Stimulated activated CD4-positive, alpha-beta T cell treated with anti-CD3 and anti-CD28 coated beads, Interleukin-15, amount 100 ng/mL, for 48 hours (primary cell): ENCODE measurements at places on chromosomes 4 and X.

DNA sequence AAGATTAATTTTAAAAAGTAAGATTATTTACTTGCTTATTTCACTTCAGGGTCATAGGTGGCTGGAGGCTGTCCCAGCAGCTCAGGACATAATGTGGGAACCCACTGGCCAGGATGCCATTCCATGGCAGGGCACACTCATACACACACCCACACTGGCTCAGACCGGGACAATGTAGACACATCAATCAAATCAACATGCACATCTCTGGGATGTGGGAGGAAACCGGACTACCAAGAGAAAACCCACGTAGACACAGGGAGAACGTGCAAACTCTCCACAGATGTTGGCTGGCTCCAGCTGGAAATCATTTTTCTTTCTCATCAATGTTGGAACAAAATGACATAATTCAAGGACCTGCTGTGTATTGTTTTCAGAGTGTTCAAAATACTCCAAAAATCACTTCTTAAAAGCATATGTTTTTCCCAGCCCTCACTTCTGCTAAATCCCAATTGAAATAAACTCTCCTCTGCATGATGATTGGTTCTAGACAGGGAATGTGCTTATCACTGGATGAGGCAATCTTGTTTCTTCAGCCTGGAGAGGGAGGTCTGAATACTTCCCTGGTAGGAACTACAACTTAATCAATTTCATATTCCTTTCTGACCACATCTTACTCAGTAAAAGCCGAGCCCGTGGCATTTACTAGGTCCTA lies 18.6 kb upstream of the CPE start:
- no peak for DNase-seq

- peak; percentile 13 for DNase-seq
Measured at GRCh38 chrX:135477576-135477975, 42.9 kb upstream of the INTS6L start.

DNA sequence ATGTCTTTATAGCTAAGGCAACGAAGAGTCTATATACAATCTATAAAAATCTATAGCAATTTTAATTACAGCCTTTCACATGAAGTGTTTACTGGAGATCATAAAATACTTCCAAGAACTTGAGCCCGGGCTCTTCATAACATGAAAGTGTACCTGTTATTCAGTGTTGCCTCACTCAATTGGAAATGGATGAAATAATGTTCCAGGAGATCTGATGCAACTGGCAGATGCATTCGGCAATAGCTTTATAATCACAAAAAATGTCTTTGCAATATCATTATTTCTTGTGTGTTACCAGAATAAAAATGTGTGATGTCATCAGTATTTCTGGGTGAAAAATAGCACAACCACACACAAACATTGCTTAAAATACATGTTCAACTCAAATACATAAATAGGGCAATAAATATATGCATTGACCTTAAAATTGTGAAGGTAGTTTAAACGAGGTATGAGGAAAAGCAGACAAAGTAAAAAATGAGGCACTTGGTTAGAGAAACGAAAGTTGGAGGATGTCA lies 1266.8 kb upstream of the PCDH7 start:
- DNase-seq, result no peak

GRCh38 chr4:137994853-137995252 lies 247.3 kb downstream of the SLC7A11 start:
- no peak for DNase-seq

DNA sequence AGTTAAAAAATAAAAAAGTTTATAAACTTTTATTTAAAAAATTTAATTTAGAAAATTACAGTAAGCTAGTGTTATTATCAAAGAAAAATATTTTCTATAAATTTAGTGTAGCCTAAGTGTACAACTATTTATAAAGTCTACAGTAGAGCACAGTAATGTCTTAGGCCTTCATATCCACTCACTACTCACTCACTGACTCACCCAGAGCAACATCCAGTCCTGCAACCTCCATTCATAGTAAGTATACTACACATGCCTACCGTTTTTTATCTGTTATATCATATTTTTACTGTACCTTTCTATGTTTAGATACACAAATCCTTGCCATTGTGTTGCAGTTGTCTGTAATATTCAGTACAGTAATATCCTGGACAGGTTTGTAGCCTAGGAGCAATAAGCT lies 129.0 kb upstream of the FAM47B start:
- no peak for DNase-seq

GRCh38 chr4:24475756-24476155 lies 108.6 kb downstream of the DHX15 start:
- DNase-seq, result no peak

GRCh38 chr4:88177983-88178625 lies 19.7 kb upstream of the ABCG2 start:
- DNase-seq, result no peak

GRCh38 chrX:65508851-65509250 lies 25.7 kb downstream of the LAS1L start:
- no peak for DNase-seq
